A549 treated with dexamethasone at 1 μM for 4 hours (cell line): ENCODE measurements at places on chromosomes 2 and 18. TPM values are rescaled to one million over a fixed set of nuclear protein-coding genes. Genes with fewer than 3 reads are reported as not detected.

FBLN7 gene
- total RNA-seq: 0.32 to 0.78 TPM (median 0.57 TPM) in 5 replicates

RESP18 gene
- not detected in 5 replicates for total RNA-seq

GCC2 gene
- 9.9 to 19.8 TPM (median 17.0 TPM) in 5 replicates for total RNA-seq

GBX2 gene
- total RNA-seq: 1.8 to 3.3 TPM (median 2.9 TPM) in 5 replicates

SP5 gene
- total RNA-seq: not detected in 5 replicates
